ENCODE measurements at places on chromosomes 12 and 14.

GRCh38 chr12:49527361-49528130, 11.3 kb upstream of the KCNH3 start:
- no peak for DNase-seq

GRCh38 chr14:70021548-70022220, 142.5 kb downstream of the SMOC1 start:
- peak; percentile 95 for DNase-seq

DNA sequence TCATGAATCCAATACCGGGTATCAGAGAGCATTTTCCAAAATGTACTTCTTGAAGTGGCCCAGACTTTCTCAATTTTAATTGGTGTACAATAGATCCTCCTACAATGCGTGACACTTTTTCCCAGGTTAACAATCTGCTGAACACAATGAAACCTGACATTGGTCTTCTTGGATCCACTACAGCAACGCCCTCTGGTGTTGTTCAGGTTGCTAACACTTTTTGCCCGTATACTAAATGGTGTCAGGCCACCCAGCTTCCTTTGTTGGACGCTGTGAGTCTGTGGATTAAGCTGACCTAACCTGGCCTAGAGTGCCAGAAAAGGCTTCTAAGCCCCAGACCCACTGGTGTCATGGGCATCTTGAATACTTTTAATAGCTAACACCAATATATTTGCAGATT, 89.2 kb downstream of the KCNK10 start:
- no peak for DNase-seq

DNA sequence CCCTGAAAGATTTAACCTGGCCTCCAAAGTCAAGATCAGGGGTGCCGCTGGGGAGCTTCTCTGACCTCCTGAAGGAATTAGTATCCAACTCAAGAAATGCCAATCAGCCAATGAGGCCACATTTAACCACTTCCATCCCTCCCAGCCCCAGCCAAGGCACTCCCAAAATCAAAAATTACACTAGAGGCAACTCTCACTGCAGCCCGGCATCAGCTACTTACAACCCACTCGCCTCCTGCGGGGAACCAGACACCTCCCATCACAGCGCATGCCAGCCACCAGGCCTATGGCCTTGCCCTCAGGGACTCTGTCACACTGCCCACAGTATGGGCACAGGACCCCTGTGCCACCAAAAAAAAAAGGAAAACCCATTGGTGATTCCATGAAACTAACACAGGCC, 62.3 kb upstream of the DDX11 start:
- DNase-seq: no peak

DNA sequence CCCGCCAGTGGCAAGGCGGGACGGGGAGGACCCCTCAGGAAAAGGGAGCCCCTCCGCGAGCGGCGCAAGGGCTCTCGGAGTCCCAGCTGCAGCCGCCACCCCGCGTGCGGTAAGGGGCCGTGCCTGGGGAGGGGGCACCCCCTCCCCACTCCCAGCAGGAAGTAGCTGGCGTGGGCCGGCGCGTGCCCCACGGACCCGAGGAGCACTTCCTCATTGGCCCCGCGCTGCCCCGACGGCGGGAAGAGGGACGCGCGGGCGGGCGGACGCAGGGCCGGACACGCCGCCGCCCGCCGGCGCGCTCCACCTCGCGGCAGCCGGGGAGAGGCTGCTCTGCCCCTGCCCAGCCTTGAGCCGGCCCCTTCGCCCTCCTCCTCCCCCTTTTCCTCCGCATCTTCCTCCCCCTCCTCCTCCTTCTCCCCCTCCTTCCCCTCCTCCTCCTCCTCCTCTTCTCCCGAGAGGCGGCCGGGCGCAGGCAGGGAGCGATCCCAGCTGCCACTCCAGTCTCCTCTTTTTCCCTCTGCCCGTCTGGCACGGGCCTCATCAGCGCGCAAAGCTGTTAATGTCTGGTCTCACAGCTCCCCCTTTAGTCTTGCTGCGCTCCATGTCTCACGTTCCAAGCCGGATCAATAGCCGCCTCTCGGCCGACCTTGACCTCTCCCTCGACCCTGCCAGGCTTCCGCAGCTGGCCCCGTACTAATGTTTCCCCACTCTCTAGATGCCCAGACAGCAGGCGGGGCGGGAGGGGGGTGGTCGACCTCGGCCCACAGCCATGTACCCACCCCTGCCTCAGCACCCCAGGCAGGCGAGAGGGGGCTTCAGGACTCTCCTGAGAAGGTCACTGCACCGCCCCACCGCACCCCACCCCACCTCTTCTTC, 2.6 kb upstream of the BCL11B start:
- peak; percentile 96 for DNase-seq

DNA sequence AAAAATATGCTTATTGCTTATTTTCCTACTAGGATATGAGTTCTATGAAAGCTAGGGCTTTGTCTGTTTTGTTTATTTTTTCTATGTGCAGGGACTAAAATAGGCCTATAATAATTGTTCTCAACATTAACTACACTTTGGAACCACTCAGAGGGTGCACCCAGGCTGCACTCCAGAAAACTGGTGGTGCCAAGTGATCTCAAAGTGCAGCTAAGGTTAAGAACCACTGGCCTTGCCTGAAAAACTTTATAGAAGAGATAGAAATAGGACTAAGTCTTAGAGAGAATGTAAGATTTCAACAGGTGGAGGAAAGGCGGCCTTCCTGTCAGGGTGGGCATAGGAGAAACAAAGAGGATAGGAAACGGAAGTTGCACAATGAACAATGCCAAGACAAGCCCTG, 37.7 kb upstream of the NR1H4 start:
- peak; percentile 25 for DNase-seq

DNA sequence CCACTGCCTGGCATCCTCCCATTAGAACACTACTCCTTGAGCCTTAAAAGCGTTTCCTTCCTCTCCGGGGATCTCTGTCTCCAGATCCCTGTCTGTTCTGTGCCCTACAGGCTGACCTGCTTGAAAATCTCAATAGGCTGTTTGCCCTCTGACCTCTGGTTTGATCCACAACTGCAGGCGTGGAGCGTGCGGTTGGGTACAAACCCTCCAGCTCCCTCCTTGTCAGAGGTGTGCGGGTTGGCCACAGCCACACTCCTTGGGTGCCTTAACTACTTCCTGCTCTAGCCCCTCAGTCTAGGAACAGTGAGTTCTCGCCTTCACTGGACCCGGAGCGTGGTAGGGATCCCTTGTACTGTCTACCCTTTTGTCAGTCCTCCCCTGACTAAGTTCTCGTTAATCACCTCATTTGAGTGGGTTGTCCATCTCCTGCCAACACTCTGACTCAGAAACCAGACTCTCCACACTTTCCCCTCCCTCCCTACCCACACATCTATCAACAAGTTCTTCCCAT, 33.1 kb downstream of the CMKLR1 start:
- no peak for DNase-seq

GRCh38 chr14:91902336-91902735, 35.0 kb upstream of the TC2N start:
- DNase-seq: no peak

GRCh38 chr12:123063535-123063934, 83.1 kb downstream of the ARL6IP4 start:
- no peak for DNase-seq

DNA sequence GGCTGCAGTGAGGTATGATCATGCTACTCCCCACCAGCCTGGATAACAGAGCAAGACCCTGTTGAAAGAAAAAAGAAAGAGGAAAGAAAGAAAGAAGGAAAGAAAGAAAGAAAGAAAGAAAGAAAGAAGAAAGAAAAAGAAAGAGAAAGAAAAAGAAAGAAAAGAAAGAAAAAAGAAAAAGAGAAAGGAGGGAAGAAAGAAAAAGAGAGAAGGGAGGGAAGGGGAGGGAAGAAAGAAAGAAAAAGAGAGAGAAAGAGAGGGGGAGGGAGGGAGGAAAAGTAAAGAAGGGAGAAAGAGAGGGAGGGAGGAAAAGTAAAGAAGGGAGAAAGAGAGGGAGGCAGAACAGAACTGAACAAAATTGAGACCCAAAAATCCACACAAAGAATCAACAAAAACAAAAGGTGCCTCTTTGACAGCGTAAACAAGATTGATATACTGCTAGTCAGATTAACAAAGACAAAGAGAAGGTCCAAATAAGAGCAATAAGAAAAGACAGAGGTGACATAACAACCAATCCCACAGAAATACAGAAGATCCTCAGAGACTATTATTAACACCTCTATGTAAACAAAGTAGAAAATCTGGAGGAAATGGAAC, 293.9 kb upstream of the AMIGO2 start:
- DNase-seq: no peak

DNA sequence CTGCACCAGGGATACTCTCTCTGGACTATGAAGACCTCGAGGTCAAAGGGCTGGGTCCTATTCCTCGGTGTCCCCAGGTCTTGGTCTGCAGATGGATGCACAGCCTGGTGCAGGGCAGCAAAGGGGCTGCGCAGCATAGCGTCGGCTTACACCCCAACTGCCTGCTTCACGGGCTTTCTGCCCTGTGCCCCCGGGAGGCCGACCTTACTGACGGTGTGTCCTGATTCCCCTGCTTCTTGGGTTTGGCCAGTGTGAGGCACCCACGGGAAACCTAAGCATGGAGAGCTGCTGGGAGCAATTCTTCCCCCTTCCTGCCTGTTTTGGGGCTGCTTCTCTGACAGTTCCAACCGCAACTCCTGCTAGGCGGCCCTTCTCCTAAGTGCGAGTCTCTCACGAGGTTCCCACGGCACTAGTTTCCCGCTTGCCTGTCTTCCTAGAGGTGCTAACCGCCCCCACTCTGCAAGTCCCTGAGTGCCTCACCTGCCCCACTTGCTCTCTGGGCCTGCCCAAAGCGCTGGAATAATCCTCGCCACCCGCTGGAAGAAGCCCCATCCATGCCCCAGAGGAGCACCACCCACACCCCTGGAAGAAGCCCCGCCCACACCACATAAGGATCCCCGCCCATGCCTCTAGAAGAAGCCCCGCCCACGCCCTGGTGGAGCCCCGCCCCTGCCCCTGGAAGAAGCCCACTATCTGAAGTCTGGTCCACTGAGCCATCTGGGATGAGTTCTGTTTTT, 54.0 kb downstream of the PRIMA1 start:
- no peak for DNase-seq

DNA sequence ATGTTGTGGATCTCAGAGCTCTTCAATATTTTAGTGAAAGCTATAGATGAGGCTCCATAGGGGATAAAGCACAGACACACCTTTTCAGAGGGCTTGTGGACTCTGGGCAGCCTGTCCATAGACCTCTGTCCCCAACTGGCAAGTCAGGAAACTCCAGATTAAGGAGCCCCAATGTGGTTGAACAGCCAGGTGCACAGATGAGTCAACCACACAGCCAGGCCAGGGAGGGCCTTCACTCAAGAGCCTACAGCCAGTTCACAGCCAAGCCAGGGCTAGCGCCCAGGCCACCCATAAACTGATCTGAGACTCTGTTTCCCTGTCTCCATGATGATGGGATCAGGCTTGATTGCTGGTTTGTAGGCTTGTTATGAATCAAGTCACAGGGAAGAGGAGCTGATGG, 1.0 kb upstream of the BDKRB2 start:
- DNase-seq: no peak

DNA sequence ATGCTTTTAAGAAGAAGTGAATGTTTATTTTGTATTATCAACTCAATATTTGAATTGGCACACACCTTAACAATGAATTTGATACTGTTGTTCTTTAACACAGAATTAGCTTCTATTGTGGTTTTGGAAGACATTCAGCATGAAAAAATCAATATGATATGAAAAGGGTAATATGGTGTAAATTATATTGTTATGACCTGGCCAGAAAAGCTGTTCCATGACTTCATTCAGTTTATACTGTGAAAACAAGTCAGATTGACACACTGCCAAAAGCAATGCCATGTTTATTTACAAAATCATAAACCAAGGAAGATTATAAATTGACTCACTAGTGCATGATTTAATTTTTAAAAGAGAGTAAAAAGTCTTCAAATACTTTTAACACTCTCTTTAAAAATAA, 851.4 kb upstream of the SEL1L start:
- peak; percentile 93 for DNase-seq

- no peak for DNase-seq
These were observed 16.8 kb downstream of the GNS start for GRCh38 chr12:64742416-64742815.

- DNase-seq: no peak
These were observed 7.3 kb upstream of the TRPV4 start for GRCh38 chr12:109840305-109841074.

- no peak for DNase-seq
These were observed 750 bp downstream of the CS start for GRCh38 chr12:56299308-56299852.

All from NCI-H1105 treated with DMSO at 0.1 percent for 48 hours (cell line).